ENCODE measurements at places on chromosomes 5 and 9.

- DNase-seq: no peak
Measured at GRCh38 chr5:97149709-97150108, 7.3 kb upstream of the LIX1 start.

GRCh38 chr5:141941779-141942178 is 16.2 kb downstream of the PCDH12 start:
- no peak for DNase-seq

GRCh38 chr5:176790941-176791340 is 19.4 kb upstream of the UNC5A start:
- no peak for DNase-seq

- no peak for DNase-seq
Measured at GRCh38 chr9:129184219-129184524, 6.1 kb upstream of the IER5L start.

DNA sequence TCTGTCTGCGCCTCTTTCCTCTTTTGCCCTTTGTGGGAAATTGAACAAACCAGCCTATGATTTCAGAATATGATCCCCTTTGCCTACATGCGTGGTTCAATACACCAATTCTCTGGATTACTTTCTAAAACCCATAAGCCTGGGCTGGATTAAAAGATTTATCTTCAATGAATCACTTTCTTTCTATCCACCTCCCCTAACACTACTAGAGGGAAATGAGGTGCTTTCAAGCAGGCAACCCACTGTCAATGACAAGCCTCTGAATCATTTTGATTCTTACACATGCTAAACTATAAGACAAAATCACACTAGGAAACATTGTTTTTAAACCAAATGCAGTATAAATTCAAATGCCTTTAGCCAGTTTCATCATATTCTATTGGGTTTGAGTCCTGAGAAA is 257.5 kb downstream of the AGTPBP1 start:
- no peak for DNase-seq

- DNase-seq: no peak
Measured at GRCh38 chr9:70011366-70011765, 32.3 kb upstream of the MAMDC2 start.

- DNase-seq: no peak
Measured at GRCh38 chr5:31027721-31028120, 165.8 kb upstream of the CDH6 start.

DNA sequence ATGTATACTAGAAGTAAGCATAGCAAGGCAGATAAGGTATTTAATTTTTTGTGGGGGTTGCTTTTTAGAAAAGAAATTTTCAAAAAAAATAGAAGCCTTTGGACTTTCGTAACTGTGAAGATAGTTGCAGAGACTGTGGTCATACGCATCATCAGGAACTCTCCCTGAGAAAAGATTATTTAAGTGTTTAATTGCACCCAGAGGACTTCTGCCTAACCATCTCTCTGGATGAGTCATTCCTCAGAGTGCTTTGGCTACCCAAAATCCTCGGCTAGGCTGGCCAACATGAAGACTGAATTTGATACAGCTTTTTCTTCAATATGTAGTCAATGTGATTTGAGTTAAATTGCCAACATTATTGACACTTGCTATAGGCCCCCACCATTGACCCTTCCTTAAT is 296.4 kb downstream of the TLR4 start:
- no peak for DNase-seq

DNA sequence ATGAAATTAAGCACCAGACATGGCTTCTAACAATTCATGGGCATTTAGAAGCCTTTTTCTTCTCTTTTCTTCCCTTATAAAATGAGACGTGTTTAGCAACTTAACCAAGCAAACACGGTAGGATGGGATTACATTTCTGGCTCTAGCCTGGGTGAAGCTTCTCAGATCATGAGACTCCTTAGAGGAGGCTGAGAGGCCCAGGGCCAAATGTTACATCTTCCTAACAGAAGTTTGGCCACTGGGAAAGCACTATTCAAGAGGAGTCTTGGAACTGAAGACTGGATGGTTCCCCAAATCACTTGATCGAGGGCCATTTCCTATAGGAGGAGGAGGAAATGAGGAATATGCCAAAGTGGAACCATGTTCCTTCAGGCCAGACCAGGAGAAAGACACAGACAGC is 1.9 kb downstream of the GABRP start:
- DNase-seq: no peak

GRCh38 chr5:175860531-175861045 is 10.8 kb upstream of the CPLX2 start:
- no peak for DNase-seq

DNA sequence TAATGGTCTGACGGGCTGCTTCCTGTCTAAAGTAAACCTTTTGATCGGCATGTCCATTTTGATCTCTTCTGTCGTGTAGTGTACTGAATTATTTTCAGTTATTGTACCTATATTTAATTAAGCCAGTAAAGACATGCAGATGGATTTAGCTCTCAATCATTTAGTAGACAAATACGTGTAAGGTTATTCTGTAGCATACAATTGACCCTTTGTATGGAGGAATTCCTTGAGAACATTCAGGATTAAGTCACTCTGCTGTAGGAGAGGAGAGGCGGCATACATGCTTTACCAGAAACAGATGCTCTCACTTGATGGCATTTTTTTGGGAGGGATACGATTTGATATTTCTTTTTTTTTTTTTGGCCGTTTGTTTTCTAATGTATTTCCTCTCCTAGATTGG is 141.0 kb downstream of the PBX3 start:
- DNase-seq: no peak

- no peak for DNase-seq
Measured at GRCh38 chr5:136201870-136202269, 8.9 kb upstream of the SMIM32 start.

DNA sequence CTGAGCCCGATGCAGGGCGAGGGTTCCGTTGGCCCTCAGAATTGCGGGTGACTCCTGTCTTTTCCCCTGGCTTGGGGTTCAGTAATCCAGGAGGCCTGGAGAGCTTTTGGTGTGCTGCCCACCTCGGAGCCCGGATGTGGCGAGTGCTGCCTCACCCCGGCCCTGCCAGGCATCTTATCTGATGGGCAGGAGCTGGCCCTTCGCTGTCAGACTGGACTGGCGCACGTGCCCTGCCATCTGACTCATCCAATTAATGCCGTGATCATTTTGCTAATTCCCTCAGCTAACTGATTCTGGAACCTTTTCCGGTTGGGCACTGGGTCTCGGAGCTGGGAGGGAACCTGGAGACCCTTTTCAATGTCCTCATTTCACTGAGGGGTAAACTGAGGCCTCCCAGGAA is 34.6 kb downstream of the RXRA start:
- DNase-seq: no peak

- DNase-seq: no peak
Measured at GRCh38 chr5:91206103-91206502, 177.0 kb downstream of the ARRDC3 start.

DNA sequence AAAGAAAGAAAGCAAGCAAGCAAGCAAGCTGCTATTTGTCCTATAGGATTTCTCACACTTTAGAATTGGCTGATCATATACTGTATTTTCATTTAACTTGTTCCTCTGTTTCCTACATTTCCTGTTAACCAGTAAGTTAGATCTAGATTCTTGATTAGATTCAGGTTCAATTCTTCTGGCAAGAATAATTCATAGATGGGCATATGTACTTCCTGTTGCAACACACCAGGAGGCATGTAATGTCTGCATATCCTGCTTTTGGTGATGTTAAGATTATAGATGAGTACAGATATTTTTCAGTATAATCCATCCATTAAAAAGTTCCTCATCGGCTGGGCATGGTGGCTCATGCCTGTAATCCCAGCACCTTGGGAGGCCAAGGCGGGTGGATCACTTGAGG is 10.8 kb upstream of the KIF27 start:
- no peak for DNase-seq

- DNase-seq: no peak
Measured at GRCh38 chr9:75941066-75941465, 50.6 kb downstream of the PCSK5 start.

DNA sequence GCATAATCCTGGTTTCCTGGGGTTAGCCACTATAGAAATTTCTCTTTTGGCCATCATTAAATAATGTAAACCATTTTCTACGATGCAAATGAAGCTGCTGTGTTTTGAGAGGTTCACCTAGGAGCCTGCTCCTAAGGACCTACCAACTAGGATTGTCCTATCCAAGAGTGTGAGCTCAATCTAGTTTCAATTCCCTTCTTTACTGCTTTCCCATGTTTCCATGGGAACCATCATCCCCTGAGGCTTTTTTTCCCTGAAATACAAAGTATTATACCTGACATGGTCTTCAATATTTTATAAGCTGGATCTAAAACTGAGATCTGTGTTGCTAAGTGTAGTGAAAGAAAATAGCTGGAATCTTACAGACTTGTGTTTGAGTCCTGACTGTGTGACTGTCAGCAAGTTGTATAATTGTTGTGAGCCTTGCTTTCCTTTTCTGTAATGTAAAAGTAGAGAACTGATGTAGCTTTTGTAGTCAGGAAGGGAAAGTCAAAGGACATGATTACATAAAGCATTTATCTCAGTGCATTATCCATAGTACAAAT is 453.2 kb downstream of the PRR16 start:
- no peak for DNase-seq

- no peak for DNase-seq
Measured at GRCh38 chr5:157535042-157535865, 40.3 kb downstream of the ADAM19 start.

- no peak for DNase-seq
Measured at GRCh38 chr9:89647366-89648128, 42.7 kb downstream of the GADD45G start.

DNA sequence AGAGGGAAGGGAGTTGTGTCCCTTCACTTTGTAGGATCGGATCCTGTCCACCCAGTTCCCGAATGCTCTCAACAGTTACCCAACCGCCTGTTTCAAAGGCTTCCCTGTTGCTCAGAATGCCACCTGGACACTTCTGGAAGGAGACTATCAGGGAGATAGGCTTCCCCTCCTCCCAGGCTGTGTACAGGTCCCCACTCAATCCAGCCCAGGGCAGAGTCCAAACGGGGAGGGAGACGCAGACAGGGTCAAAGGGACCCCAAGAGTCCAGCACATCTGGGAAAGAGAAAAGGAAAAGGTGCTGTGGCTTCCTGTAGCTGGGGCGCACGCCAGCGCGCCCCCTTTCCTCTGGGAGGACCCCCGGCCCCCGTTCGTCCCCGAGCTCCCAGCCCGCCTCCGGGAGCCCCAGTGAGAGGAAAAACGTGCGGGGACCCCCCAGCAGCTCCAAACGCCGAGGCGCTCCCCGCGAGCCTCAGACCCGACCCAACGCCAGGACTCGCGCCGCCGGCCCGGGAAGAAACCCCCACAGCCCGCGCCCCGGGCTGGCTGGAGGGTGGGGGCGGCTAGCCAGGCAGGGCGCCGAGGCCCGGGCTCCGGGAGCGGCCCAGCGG is 640 bp downstream of the SURF4 start:
- no peak for DNase-seq

DNA sequence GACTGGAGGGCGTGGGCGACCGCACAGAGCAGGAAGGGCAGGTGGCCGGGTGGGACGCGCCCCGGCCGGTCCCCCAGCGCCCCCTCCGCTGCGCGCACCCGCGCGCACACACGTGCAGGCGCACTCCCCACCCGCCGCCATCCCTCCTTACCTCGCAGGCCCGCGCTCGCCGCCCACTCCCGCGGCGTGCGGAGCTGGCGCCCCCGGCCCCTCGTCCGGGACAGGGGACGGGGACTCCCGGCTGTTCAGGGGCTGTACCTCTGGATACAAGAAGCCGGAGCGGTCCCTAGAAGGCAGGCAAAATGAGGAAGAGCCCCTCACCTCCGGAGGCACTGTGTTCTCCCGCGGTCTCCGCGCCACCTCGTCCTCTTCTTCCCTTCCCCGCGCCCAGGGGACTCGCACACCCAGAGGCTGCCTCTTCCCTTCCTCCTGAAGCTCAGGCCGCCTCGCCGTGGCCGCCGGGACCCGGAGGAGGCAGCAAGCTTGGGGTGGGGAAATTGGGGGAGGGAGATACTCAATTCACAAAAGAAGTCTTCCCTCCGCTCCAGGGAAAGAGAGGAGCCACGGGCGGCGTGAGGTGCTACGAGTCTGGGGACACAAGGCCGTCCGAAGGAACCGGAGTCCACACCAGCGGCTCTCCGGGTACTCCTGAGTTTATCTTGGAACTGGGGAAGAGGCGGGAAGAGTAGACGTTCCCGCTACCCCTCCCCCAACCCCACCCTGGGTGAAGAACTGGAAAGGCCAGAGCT is 1.4 kb upstream of the GABRB2 start:
- peak; percentile 51 for DNase-seq

- DNase-seq: no peak
Measured at GRCh38 chr5:68420476-68421344, 205.2 kb downstream of the PIK3R1 start.

DNA sequence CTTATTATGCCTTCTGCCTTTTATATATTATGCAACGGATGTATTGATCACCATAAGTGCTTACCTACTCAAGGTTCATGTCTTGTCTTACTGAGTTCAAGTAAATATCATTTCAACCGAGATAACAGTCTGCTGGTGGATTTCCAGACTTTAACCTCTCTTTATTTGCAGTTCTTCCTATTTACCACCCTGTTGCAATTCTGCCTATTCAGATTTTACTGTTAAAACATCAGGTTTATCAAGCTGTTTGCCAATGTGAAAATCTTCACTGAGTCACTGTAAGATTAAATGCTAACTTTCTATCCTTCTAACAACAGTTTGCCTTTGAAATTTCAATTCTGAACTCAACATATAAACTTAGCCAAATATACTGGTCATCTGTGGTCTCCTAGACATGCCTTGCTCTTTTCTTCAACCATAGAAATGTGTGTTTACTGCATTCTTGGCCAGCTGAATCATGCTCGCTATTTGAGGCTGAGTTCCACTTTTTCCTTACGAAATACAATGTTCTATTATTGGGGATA is 471.7 kb upstream of the RORB start:
- DNase-seq: no peak

GRCh38 chr5:51632793-51633192 is 249.5 kb downstream of the ISL1 start:
- DNase-seq: no peak

- no peak for DNase-seq
Measured at GRCh38 chr9:137303151-137303892, 1.3 kb upstream of the NRARP start.

DNA sequence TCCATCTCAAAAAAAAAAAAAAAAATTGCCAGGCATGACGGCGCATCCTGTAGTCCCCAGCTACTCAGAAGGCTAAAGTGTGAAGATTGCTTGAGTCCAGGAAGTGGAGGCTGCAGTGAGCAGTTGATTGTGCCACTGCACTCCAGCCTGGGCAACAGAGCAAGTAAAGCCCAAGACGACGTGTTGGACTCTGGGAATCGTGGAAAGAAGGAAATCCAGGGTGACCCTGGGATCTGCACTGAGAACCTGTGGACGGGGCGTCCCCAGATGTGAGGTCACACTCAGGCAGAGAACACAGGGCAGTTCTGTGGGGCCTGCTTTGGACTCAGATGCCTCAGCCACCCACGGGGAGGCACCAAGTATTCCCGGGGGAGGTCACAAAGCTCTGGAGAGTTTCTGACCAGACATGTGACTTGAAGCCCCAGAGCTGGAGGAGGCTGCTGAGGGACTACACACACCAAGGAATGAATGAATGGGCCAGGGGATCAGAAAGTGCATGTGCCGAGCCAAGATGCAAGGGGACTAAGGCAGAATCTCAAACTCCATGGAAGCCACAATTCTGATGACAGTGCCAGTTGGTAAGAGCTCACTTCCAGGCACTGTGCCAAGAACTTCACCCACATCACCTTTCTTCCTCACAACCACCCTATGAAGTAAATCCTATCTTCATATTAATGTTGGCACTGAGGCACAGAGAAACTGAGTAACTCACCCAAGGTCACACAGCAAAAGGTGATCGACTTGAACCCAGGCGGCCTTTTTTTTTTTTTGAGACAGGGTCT is 12.9 kb downstream of the DYNC2I2 start:
- DNase-seq: no peak

- no peak for DNase-seq
Measured at GRCh38 chr5:40775846-40776657, 20.3 kb upstream of the TTC33 start.

Data from nephron progenitor cell (in vitro differentiated cells).